DND-41 (cell line): ENCODE measurements at places on chromosomes 12 and 14.

DNA sequence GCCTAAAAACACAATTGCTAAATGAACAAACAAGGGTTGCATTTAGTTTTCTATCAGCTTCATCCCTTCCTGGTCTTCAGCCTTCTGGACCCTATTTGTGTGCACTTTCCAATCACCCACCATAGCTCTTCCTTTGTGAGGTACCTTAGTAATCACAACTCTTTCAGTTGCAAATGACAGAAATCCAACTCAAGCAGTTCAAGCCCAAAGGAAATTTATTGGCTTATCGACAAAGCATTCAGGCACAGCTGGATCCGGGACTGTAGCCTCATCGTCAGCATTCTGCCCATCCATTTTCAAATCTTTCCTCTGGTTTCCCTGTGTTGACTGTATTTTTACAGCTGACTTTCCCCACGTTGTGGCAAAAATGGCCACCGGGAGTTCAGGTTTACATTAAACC, 148.6 kb upstream of the VASH1 start:
- no peak for DNase-seq

DNA sequence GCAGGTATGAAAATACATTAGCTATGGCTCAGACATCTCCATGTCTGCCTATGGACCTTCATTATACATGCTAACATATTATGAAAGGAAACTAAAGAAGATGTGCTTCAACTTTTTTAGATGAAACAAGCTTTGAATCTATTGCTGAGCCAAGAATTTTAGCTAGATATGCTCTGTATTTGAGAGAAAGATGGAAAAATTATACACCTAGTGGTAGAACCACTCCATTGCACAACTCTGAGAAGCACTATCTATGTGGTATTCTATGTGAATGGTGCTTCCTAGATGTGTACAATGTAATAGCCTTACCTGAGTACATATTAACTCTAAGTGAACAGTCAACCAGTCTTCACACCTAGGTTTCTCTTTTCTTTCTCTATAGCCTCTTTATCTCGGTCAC, 17.3 kb downstream of the EPYC start:
- DNase-seq, result no peak

DNA sequence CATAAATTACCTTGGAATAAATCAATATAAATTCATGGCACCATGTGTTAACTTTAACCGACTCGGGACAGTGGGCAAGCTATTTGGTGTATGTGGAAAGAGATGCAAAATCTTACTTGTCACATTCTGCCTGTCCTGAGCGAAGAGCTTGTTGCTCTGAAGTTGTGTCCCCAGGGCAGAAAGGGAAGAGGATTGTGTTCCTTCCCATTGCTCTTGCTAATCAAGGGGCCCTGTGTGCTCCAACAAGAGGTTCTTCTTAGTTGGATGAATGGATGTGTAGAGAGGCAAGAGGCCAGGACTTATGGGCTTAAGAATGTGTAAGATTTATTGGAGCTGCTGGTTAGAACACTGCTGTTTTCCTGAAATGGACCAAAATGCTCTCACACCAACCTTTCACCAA, 36.5 kb upstream of the FRS2 start:
- no peak for DNase-seq

DNA sequence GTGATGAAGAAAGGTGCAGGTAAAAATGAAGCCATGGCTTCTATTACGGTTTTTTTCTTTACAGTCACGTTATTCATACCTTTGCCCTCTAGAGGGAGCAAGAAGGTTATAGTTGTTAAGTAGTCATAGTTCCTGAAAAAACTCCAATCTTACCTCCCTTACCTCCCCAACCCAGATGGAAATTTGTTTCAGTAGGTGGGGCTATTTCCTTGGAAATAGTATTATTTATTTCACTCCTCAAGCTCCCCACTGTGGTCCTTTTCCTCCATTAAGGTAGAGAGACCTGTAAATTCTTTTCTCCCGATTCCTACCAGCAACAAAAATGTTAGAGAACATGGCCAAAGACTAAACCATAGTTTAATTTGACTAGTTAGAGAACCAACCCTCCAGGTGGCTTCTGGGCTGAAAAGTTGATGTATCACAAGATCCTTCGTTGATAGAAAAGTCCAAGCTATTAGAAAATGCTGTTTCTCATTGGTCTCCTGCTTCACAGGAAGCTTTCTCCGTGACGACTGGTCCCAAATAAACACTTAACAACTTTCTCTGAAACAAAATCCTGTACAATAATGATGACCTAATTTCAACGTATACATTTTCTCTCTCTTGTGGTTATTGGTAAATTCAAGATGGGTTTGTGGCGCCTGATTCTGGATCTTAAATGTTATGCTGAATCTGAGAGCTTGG, 43.5 kb downstream of the TMX1 start:
- DNase-seq, result no peak

DNA sequence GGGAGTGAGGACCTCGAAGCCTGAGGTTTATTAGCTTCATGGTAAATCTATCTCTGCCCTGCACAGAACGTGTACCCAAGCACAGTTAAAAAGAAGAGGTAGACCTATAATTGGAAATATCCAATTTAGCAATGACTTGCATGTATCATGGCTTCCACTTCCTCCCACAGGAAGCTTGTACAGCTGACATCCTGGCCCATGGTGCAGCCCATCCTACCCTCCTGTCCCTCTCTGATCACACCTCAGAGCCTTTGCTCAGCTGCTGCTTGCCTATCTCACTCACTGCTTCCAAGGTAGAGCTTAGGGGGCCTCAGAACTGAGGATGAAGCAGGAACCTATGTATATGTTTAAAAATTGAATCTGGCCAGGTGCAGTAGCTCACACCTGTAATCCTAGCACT, 4.3 kb upstream of the BCDIN3D start:
- peak; percentile 51 for DNase-seq

DNA sequence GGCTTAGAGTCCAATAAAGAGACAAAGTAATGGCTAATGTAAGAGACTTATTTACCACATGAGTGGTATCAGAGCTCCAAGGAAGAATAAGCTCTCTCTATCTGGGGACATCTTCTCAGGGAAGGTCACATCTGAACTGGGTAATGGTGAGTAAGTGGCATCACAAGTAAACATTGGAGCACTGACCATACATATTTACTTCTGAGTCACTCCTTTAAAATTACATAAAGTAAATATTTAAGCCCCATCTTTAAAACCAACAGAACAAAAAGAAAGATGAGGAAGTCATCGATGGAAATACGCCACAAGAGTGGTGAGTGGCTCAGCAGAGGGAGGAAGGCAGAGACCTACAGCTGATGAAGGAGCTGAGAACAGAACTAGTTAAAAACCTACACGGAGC, 159.9 kb downstream of the DUSP6 start:
- DNase-seq, result no peak

GRCh38 chr14:71063351-71063750, 156.1 kb downstream of the PCNX1 start:
- DNase-seq, result no peak

DNA sequence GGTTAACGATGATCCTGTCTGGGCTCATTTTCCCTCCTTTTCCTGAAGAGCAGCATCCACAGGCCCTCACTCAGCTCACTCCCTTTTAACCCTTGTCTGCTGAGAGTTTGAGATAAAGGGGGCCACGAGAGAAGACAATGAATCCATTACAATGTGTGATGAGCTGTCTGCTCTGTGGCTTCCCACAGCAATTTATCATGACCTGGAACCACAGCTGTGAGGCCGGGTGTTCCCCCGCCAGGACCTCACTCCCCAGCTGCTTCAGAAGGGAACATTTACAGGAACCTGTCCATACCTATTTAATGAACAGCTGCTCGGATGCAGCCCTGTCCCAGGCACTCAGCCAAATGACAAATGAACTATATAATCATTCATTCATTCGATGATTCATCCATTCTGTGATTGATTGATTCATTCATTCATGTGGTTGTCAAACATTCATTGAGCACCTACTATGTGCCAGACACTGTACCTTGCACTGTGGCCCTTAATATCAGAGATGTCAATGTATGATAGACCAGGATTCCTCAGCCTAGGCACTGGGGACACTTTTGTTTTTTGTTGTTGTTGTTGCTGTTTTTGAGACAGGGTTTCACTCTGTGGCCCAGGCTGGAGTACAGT, 18.5 kb upstream of the P2RX7 start:
- DNase-seq, result no peak

GRCh38 chr14:100065942-100066574, 836 bp downstream of the EVL start:
- DNase-seq, result peak; percentile 89

- DNase-seq, result no peak
Measured at GRCh38 chr12:93904124-93904523, 226.9 kb downstream of the CRADD start.

- DNase-seq, result no peak
Measured at GRCh38 chr14:69842686-69843420, 36.4 kb upstream of the SMOC1 start.

- no peak for DNase-seq
Measured at GRCh38 chr12:131589966-131590365, 120.9 kb upstream of the SFSWAP start.

DNA sequence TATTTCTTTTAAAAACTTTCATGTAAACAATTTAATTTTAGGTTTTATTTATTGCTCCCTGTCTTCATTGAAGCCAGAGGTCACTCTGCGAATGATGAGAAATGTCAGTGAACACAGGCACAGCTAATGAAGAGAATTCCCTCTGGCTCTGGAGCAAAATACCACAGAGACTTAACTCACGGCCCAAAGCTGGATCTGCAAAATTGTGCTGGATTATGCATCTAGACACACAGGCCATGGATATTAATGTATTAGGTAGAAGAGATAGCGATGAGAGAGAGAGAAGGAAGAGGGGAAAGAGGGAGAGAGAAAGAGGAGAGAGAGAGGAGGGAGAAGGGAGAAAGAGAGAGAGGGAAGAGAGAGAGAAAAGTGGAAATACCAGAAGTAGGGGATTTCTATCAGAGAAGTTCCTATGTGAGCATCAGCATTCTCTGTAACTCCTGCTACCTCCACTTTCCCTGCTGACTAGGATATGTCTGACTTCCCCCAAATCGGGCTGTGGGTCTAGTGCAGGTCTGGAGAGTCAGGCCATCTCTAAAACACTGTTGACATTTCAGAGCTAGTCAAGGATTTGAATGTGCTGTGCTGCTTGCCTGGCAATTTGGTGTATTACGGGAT, 3.7 kb downstream of the ARHGDIB start:
- DNase-seq, result no peak

- DNase-seq, result no peak
Measured at GRCh38 chr14:87131879-87132278, 861.1 kb downstream of the GALC start.
